ENCODE measurements at places on chromosomes 12 and 14.

DNA sequence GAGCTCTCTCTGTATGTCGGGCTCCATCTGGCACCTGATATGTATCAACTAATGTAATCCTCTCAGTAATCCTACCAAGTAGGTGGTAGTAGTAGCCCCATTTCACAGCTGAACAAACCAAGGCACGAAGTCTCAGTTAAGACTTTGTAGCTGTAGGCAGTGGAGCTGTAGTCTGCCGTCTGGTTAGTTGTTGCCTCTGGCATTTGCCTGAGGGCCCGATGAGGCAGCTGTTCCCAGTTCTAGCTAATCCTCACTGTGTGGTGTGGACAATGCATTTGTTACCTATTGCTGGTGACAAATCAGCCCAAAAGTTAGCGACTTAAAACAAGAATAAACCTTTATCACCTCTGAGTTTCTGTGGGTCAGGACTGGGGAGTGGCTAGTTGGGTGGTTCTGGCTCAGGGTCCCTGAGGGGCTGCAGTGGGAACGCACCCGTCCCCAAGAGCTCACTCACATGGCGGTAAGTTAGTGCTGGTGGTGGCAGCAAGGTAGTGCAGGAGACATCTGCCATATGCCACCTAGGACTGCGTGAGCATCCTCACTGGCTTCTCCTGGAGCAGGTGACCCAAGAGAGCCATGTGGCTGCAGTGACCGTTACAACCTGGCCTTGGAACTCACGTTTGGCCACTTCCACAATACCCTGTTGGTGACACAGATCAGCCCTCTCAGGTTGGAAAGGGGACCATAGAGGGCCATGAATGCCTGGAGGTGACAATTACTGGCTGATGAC is 5.6 kb downstream of the AACS start:
- no peak for DNase-seq

GRCh38 chr12:104583301-104583700 is 126.6 kb downstream of the CHST11 start:
- DNase-seq: no peak

DNA sequence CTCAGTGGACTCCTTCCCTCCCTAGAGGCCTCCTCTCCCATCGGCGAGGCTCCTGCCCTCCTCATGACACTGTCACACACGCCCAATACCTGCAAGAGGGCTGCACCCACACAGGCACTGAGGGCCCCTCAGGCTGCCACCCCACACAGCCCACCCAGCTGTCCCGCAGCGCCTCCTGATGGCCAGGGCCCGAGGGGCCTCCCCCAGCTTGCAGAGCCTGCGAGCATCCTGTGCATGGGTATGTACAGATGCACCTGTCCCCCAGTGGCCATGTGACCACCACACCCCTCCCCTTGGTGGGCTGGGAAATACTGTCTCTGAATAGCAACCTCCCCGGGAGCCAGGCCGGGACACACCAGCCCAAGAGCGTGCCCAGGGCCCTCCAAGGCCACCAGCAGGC is 19.0 kb upstream of the NUDT14 start:
- no peak for DNase-seq

GRCh38 chr12:46342562-46343033 is 30.0 kb downstream of the SLC38A2 start:
- DNase-seq: no peak

GRCh38 chr12:8950221-8950527 is 729 bp upstream of the M6PR start:
- DNase-seq: no peak

DNA sequence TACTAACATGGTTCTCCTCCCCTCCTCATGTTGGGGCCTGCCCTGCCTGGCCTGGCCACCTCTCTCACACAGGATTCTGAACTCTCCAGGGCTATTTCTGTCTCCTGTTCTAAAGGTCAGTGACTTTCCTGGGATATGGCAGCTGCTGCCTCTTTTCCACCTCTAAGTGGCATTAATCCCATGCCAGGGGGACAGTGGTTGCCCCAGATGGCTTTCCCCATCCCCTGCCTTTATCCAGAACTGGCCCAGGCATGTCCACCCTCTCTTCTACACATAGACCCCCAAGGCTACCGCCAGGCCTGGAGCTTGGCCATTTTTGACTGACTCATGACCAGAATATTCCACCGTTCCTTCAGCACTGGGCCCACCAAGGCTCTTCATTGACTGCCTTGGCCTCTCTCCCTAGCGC is 90.4 kb downstream of the IRF2BPL start:
- DNase-seq: peak; percentile 38

GRCh38 chr14:99754141-99755067 is 38.8 kb upstream of the EML1 start:
- peak; percentile 45 for DNase-seq

DNA sequence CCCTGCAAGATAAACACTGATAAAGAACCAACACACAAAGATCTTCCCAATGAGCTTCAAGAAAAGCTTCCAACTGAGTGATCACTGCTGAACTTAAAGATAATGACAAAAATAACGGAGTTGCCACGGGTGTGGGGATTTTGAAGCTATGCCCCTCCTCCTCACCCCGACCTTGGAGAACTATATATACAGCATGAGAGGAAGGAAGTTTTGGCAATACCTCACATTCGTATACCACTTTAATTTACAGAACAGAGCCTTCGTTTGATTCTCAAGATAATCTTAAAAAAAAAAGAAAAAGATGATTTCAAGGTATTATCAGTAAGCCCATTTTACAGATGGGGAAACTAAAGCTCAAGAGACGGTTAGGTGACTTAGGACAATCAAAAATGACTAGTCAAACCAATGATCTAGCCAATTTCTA is 715 bp downstream of the NEK9 start:
- peak; percentile 8 for DNase-seq

DNA sequence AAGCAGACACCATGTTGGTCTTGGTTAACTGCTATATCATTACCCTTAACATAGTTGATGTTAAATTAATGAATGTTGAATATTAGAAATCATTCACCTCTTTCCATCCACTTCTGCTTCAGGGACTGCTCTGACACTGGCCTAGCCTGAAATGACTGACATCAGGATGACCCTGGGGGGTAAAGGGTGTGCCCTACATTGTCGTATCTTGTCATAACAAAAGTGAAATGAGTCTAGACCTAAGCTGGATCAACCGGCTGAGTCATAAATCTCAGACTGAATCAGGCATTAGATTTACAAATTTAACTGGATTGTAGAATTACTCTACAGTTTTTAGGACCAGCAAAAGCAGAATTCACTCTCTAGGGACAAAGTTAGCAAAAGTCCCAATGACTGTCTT is 35.3 kb downstream of the KICS2 start:
- peak; percentile 48 for DNase-seq

Measured in RWPE1 (cell line).